ENCODE measurements at places on chromosomes 2 and 18. TPM values are rescaled to one million over a fixed set of nuclear protein-coding genes. Genes with fewer than 3 reads are reported as not detected.

- no peak for DNase-seq
Observed at GRCh38 chr2:145813481-145813880, 1293.6 kb upstream of the ZEB2 start.

DNA sequence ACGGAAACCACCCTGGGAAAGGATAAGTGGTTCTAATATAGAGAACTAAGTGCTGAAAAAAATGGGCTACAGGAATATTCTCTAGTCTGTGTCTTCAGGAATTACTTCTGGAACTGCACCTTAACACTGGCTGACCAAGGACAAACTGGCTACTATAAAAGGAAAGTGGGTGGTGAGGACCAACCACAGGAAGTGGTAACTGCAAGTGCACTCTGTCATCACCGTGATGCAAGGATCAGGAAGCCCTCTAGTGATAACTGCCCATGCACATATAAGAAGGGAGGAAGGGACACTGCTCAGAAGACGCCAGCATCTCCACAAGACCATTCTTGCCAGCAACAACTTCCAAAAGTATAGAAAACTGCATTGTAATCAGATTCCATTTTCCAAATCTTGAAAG, 424.4 kb upstream of the RGPD4 start:
- DNase-seq: no peak

DNA sequence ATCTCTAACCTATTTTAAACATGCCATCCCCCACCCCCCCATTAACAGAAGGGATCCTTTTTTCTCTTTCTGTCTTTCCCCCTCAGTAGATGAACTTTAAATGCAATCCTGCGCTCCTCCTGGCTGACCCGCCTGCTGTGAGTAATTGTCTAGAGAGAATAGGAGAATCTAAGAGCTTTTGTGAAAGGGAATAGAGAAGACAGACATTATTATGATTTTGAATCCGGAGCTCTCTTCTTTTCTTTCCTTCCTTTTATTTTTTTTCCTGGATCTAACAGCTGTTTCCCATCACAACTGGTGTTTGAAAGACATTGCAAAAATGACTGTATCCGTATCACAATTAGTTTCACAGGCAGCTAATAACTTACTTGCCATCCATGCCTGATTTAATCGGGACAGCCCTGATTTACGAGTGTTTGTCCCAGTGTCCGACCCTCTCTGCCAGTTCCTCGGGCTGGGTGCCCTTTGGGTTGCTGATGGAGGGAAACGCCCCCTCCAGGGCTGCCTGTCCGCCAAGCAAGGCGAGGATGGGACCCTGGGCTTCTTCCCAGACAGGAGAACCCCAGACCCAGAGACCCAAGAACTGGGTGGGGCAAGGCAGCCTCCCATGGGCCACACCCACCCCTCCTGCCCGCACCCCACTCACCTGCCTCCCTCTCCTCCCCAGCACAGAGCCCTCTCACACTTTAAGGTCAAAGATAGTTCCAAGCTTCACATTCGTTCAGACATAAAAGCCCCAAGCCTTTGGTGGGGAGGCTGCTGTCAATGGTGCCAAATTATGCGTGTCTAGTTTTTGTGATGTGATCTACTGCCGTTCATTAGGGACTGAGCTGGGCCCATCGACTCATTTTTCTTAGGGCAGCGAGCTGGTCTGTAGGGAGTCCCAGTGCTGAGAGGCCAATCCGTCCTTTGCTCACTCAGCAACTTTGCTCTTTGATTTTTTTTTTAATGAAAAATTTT, 231.7 kb downstream of the ZNF516 start:
- DNase-seq: no peak

GRCh38 chr2:47357483-47357882, 45.5 kb upstream of the MSH2 start:
- no peak for DNase-seq

ANKRD30BL gene
- not detected for total RNA-seq
